ENCODE measurements at places on chromosomes 1 and 21. TPM values are rescaled to one million over a fixed set of nuclear protein-coding genes. Genes with fewer than 3 reads are reported as not detected.

Gene KCNE2
- total RNA-seq, result not detected

Gene HRNR
- not detected for total RNA-seq

Gene SPATA21
- not detected for total RNA-seq

Gene ZBTB37
- total RNA-seq, result 6.7 TPM

Gene COL24A1
- total RNA-seq, result 2.8 TPM

Gene BTBD8
- 10.8 TPM for total RNA-seq

Gene CLK2
- 21.3 TPM for total RNA-seq

Gene CA6
- total RNA-seq, result not detected

Gene DLGAP3
- total RNA-seq, result not detected

Gene DMRTA2
- not detected for total RNA-seq

Gene ATP6V1G3
- total RNA-seq, result not detected

Gene INAVA
- not detected for total RNA-seq

Gene ERICH3
- total RNA-seq, result 0.17 TPM

Gene SPATA1
- 1.7 TPM for total RNA-seq

Gene ESPN
- not detected for total RNA-seq

Gene IL20
- total RNA-seq, result not detected

Gene KCNA2
- total RNA-seq, result under 0.01 TPM

Gene MNDA
- total RNA-seq, result not detected

Gene KLF17
- total RNA-seq, result 0.50 TPM

Gene TMEM82
- not detected for total RNA-seq

Gene AMY1A
- not detected for total RNA-seq

Gene NRDC
- 116 TPM for total RNA-seq

Gene PACC1
- total RNA-seq, result 9.0 TPM

Gene NHLH1
- total RNA-seq, result not detected

Gene PRUNE1
- total RNA-seq, result 7.2 TPM

Gene METTL13
- total RNA-seq, result 38.0 TPM

Gene MAB21L3
- 0.66 TPM for total RNA-seq

Gene BACH1
- 138 TPM for total RNA-seq

Gene LCE1C
- total RNA-seq, result not detected

Gene COL9A2
- total RNA-seq, result 2.1 TPM

Gene GSTM5
- total RNA-seq, result 16.4 TPM

Gene GNAT2
- total RNA-seq, result under 0.01 TPM

Gene JAK1
- total RNA-seq, result 152 TPM

Gene BARHL2
- total RNA-seq, result not detected

Gene TFF3
- not detected for total RNA-seq

Gene TTC24
- total RNA-seq, result not detected

Gene STUM
- total RNA-seq, result not detected

Gene PKP1
- under 0.01 TPM for total RNA-seq

Gene BATF3
- total RNA-seq, result 3.3 TPM

Gene CHIA
- total RNA-seq, result not detected

Gene LIPI
- total RNA-seq, result not detected

Gene TAF1A
- total RNA-seq, result 14.9 TPM

Gene C8A
- not detected for total RNA-seq

Gene TTC34
- under 0.01 TPM for total RNA-seq

Gene PLA2G2D
- total RNA-seq, result not detected

Gene ATP1A4
- total RNA-seq, result 0.26 TPM

Gene CDA
- not detected for total RNA-seq

Gene CLSTN1
- total RNA-seq, result 115 TPM

Gene PCP4
- not detected for total RNA-seq

Gene SPRR4
- total RNA-seq, result not detected

Gene DNM3
- 1.8 TPM for total RNA-seq

Gene ZNF683
- total RNA-seq, result not detected

Gene STIL
- total RNA-seq, result 5.8 TPM

Gene CITED4
- total RNA-seq, result 2.6 TPM

Gene HAO2
- not detected for total RNA-seq

All from fibroblast of lung (primary cell).